Naive thymus-derived CD8-positive, alpha-beta T cell (primary cell): ENCODE measurements at places on chromosomes 7 and 10. TPM values are rescaled to one million over a fixed set of nuclear protein-coding genes. Genes with fewer than 3 reads are reported as not detected.

UTF1 gene
- not detected for total RNA-seq

ZNF467 gene
- 0.88 TPM for total RNA-seq

ZYX gene
- 138 TPM for total RNA-seq

PKD2L1 gene
- not detected for total RNA-seq

DNA sequence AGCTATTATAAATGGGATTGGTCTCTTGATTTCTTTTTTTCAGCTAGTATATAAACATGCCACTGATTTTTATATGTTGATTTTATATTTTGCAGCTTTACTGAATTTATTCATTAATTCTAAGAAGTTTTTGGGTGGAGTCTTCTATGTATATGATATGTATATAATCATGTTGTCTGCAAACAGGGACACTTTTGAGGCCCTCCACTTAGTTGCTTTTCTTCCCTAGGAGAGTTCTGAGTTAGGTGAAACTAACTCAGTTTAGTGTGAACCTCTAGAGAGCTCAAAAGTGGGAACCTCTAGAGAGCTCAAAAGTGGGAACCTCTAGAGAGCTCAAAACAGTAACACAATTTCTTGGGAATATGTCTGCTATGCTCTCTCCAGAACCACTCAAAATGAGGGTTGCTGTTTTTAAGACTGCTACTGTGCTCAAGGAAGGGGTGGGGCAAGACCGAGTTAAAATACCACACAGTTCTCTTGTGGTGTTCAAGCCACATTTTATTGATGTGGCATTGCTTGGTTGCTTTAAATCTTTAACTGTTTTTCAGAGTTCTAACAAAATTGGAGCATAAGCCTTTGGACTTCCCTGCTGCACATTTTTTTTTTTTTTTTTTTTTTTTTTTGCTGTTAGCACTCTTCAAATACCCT, 13.2 kb downstream of the CCDC7 start:
- H3K4me3 ChIP-seq, result peak overlapping the region; percentile 50
- DNase-seq, result peak; percentile 88
- H3K27me3 ChIP-seq, result no peaks in the 10 kb centered on the region
- H3K4me1 ChIP-seq, result peaks cover 19% of the 10 kb centered on the region
- H3K36me3 ChIP-seq, result peaks cover 7% of the 10 kb centered on the region

DNA sequence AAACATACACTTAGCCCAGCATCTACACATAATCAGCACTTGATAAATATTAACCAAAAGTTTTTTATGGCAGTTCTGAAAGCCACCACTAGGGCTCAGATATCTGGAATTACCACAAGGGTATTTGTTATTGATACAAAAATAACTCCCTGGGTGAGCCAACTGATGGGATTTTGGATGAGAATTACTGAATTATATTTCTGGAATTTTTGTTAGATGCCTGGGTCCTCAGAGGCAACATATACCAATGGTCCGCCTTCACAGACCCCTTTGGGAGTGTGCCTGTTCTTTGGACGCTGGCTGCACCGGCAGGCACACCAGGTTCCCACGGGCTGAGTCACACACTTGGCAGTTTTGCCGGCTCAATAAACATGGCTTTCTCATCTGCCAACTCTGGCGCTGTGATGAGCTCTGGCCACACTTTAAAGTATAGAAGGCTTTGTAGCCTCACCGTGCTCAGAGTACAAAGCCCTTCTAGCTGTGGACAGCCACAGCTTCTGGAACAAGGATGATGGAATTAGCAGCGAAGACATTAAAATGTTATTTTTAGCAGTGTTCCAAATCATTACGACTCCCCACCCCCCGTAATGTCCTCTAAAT, 24.5 kb upstream of the EEPD1 start:
- H3K36me3 ChIP-seq, result no peaks in the 10 kb centered on the region
- H3K4me3 ChIP-seq, result no peak overlapping the region
- peaks cover 5% of the 10 kb centered on the region for H3K4me1 ChIP-seq
- DNase-seq, result no peak
- H3K27ac ChIP-seq, result no peak overlapping the region
- peaks cover 4% of the 10 kb centered on the region for H3K27me3 ChIP-seq

DNA sequence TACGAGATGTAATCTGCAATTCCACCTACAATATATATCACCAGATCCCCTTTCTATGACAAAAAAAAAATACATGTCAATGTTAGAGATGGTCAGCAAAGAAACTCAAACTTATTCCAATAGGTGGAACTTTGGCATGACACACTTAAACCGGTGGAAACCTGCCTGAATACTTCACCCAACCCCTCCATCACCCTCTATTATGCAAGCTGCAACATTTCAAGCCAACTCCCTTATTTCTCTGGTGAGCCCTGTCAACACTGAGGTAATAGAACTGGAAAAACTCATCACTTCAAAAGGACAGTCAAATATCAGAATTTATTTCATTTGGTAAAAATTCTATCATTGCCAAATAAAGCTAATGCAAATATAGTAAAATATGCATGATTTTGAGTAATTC, 3.6 kb downstream of the ZNF438 start:
- H3K36me3 ChIP-seq, result no peaks in the 10 kb centered on the region
- no peak overlapping the region for H3K4me3 ChIP-seq
- peaks cover 20% of the 10 kb centered on the region for H3K4me1 ChIP-seq
- DNase-seq, result no peak

DNA sequence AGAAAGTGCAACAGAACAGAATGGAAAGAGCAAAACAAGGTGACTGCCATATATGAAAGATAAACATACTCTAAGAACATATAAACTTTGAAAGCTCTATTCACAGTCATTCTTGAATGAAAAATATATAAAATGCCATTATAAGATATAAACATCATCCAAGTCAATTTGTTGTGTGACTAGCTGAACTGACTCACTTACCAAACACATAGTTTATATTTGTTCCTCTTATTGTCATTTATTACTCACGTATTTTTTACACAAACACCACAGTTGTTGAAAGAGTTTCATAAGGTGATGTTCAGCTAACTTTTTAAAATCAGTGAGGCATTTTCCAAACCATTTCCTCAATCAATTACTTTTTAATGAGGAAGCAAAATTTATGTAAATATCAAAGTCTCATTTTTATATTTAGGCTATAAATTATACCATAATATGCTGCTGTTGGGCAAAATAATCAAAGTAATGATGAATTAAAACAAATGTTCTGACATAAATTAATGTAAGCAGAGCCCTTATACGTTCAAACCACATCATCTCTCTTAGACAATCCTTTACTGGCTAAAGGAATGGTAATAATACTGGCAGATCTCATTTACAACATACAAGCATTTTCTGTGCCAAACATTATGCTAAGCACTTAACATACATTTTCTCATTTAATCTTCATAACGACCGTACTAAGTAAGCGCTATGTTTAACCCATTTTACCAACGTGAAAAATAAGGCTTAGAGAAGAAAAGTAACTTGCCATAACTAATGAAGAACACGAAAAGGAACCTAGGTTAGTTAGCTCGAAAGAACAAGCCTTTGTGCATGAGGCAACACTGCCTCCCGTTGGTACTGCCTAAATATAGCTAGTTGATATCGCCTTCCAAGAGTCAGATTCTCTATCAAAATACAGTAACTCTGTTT, 7.3 kb downstream of the LRRN3 start:
- H3K36me3 ChIP-seq, result peaks cover 22% of the 10 kb centered on the region
- H3K4me1 ChIP-seq, result peaks cover 23% of the 10 kb centered on the region
- peak overlapping the region; percentile 99 for H3K4me3 ChIP-seq
- DNase-seq, result peak; percentile 75

GRCh38 chr7:54799792-54800191, 40.8 kb upstream of the SEC61G start:
- H3K27me3 ChIP-seq, result no peaks in the 10 kb centered on the region
- H3K36me3 ChIP-seq, result no peaks in the 10 kb centered on the region
- H3K27ac ChIP-seq, result no peak overlapping the region
- no peak for DNase-seq
- no peaks in the 10 kb centered on the region for H3K4me1 ChIP-seq
